Vagina (tissue), 2 donors: ENCODE measurements at places on chromosomes 1 and 21.

- no peak for DNase-seq
Observed at GRCh38 chr1:197481101-197481500, 213.0 kb downstream of the CRB1 start.

DNA sequence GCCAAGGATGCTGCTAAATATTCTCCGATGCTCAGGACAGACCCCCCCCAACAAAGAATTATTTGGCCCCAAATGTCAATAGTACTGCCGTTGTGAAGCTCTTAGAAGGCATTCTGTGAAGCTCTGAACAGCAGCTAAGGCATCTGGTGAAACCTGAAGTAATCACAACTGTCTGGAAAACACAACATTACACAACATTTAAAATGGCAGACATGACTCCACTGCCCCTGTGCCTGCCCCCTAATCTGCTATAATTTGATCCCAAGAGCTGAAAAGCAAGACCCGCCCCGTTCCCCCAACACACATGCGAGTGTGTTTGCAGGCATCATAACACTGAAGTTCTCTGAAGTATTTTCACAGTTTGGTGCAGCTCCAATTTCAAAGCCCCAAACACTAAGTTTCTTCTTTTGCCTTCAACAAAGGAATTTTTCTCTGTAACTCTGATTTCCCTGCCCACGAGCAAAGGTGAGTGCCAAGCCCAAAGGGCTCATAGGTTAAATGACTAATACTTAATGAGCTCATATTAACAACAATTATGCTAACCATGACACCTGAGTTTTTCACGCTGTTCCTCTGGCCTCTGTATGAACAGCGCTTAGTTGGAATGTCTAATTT lies 129.2 kb downstream of the CLIC6 start:
- DNase-seq: no peak

- DNase-seq: no peak
Observed at GRCh38 chr1:19300211-19300610, 11.6 kb upstream of the AKR7A3 start.

- no peak for DNase-seq
Observed at GRCh38 chr1:235907897-235908240, 41.2 kb upstream of the LYST start.

DNA sequence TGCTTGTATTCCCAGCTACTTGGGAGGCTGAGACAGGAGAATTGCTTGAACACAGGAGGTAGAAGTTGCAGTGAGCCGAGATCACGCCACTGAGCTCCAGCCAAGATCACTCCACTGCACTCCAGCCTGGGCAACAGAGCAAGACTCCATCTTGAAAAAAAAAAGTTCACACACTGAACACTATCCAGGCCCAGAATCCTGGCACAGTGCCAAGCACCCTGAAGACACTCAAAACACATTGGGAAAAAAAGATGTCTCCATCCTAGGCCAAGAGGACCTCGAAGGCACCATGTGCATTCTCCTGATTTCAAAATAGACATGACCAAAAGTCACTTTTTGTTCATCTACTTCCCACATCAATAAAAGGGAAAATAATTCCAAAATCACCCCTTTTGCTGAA lies 38.7 kb downstream of the SLC9A1 start:
- DNase-seq: no peak

DNA sequence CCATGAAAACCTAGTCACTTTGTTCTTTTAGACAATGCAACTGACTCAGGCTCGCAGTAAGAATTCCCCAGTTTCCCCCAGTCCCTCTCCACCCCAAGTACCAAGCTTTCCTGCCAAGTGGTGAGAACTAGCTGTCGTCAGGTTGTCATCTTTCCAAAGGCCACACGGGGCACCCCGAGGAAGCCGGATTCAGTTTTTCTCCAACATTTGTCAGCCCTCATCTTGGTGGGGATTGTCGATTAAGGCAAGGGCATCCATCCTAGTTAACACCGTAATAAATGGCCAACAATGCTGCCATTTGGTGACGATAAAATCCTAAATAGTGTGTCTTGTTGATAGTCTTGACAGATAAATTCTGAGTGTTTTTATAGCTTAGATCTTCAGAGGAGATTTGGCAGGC lies 55.9 kb upstream of the PROX1 start:
- no peak for DNase-seq

DNA sequence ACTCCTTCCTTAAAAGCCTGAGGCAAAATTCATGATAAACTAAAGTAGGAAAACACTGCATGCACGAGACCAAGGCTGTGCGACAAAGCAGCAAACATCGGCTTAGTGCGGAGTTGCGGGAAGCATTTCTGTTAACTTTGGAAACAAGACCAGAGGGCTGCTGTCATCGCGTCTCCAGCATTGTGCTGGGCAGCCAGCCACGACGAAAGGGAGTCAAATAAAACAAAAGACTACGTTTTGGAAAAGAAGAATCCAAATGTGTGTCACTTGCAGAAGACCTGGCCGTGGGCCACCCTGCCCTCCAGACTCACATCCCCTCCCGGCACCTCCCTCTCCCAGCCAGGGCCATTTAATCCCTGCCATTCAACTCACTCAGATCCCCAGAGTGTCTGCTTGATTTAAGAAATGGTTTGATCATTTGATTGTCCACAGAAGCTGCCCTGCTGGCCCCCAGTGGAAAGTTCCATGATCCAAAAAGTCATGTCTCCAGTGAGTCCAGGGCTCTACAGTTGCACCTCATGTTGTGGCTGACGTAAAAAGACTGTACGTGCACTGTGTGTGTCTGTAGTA lies 2.4 kb upstream of the KRTAP10-11 start:
- DNase-seq: no peak

GRCh38 chr1:36516372-36517010 lies 33.8 kb upstream of the CSF3R start:
- DNase-seq: no peak

- DNase-seq: no peak
Observed at GRCh38 chr1:151324390-151324930, 2.8 kb downstream of the PI4KB start.

- DNase-seq: no peak
Observed at GRCh38 chr21:37827913-37828312, 88.3 kb downstream of the KCNJ6 start.

DNA sequence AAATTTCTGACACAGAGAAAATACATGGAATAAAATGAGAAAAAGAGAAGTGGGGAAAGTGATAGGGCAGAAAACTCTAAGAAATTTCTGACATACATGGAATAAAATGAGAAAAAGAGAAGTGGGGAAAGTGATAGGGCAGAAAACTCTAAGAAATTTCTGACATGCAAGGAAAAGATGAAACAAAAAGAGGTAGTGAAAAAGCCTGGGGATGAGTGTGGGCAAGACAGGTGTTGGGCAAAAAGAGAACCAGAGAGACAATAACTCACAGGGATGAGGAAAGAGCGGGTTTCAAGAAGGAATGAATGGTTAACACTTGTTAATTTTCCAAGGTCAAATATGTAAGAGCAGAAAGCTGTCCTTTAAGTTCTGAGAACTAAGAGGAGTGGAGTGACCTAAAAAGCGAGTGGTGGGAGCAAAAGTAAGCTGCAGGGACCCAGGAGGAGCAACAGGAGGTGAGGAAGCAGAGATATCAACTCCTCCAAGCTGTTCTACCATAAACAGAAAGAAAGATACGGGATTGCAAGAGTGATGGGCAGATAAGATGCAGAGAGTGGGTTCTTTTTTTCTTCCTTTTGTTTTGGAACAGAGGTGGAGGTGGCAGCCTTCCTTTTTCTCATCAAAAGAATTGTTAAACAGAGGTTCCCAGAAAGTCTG lies 29.9 kb upstream of the EXO1 start:
- DNase-seq: no peak

DNA sequence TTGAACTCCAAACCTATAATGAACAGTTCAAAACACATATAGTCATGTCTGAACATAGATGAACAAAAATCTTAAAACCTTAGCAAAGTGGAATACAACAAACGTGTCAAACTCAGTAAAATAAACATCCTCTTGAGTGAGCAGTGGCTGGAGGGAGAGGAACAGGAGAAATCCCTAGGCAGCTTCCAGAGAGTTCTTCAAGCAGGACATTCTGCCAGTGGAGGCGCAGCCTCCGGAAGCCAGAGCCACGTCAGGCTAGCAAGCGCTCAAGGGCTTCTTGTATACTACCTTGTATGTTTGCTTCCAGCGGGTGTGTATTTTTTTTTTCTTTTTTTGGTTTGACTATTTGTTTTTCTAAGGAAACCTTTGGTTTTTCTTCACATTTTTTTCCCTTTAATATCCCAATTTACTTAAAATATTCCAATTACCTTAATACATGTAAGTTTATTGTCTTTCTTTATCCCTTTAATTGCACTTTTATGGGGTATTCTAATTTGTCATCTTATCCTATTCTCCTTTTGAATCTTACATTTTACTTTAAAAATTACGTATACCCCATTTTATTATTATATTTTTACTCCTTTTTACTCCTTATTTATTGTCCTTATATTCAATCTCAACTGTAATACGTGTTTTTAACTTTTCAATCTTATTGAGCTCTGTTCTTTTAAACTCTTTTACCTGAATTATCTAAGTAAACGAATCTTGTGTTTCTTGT lies 42.0 kb downstream of the COLGALT2 start:
- no peak for DNase-seq

DNA sequence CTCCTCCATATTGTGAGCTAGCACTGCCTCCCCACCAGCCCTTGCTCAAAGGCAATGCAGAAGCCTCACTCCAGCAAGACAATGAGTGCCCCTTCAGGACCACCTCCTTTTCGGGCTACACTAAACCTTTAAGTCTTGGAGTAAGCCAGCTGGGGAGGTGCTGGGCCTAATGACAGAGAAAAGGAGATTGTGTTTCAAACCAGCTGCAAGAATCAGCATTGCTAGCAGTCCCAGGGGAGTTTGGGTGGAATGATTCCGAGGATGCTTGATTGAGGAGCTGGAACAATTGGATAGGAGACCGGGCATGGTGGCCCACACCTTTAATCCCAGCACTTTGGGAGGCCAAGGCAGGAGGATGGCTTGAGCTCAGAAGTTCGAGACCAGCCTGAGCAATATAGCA lies 54.1 kb upstream of the GPR37L1 start:
- no peak for DNase-seq

DNA sequence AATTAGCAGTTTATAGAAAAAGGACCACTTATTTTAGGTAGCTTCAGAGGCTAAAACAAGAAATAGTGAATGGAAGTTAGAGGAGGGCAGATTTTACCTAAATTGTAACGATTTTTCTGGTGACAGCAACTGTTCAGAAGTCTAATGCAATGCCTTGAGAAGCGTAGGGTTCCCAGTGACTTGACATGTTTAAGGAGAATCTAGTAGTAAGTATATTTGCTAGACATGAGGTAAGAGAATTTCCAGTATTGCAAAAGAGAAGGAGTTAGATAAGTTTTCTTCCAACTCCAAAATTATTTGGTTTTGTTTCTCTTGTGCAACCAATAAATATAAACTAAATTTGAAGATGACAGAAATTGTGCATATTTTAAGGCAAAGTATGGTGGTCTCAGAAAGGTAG lies 140.0 kb downstream of the SMYD3 start:
- DNase-seq: no peak

DNA sequence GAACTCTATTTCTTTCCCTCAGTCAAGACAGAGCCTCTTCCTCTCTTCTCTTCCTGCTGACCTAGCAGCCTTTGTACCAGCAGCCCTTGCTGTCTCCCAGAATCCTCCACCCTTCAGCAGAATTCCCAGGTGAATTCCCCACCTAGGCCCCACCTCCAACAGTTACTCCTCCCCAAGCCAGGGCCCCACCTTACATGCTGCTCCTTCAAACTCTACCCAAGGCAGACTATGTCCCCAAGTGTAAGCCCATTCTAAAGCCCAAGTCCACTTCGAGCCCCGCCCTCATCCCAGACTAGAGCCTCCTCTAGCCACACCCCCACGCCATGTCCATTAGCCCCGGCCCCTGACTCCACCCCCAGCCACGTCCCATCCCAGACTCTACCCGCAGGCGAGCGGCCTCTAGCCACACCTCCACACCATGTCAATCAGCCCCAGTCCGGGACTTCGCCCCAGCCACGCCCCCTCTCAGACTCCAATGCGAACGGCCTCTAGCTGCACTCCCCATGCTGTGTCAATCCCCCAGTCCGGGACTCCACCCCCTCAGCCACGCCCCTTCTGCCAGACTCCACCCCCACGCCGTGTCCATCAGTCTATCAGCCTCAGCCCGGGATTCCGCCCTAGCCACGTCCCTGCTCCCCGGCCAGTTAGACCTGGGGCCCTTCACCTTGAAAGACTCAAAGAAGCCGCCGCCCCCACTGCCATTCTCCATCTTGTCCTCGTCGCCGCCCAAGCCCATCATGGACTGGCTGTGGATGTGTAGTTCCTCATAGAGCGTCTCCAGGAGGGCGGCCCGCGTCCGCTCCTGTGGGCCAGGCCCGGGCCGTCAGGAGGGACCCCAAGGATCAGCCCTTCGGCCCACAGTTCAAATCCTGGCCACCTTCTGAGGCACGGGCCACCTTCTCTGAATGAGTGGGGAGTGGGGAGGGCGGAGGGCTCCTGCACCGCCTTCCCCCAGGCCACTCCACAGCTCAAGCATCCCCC lies 61.3 kb downstream of the RAP1GAP start:
- DNase-seq: no peak

GRCh38 chr21:41428847-41429246 lies 2.8 kb downstream of the MX1 start:
- no peak for DNase-seq

- no peak for DNase-seq
Observed at GRCh38 chr1:159653201-159653600, 61.2 kb downstream of the CRP start.

DNA sequence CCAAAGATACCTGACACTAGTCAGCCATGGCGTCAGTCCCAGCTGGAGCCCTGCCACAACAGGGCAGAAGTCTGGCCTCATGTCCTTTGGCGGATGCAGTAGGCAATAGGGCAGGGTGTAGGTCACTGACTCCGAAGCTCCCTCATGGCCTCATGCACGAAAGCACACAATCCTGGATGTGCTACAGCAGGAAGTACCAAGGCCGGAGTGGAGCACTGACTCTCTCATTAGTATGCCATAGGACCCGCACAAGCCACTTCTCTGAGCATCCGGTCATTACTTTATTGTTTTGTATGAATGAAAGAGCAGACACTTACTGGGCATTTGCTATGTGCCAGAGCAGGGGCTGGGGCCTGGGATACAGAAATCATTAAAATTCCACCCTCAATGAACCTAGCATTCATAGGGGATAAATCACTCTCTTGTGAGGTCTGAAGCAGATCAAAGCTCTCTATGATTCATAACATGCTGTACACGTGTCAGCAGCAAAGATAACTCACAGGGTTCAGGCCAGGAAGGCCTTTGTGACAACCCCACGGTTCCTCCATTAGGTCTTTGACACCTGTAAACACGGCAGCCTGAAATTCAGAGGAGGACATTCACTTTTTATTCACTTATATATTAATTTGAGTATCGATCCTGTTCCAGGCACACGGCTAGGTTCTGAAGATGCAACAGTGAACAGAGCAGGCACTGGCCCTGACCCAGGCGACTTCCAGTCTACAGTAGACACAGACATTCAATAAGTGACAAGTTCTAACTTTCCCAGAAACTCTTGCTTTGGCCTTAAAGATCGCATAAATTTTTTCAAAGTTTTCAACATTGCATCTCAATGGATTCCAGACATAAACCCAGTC lies 357.9 kb upstream of the USP24 start:
- DNase-seq: peak; percentile 77

- no peak for DNase-seq
Observed at GRCh38 chr1:88802950-88803349, 88.4 kb downstream of the GTF2B start.

GRCh38 chr1:202038688-202039346 lies 28.4 kb downstream of the ELF3 start:
- no peak for DNase-seq

GRCh38 chr1:177620636-177621190 lies 349.1 kb downstream of the SEC16B start:
- DNase-seq: no peak

- DNase-seq: no peak
Observed at GRCh38 chr1:63817152-63817667, 43.4 kb downstream of the ROR1 start.
